GM04504 (cell line): ENCODE measurements at places on chromosomes 7 and 10.

- no peak for DNase-seq
Observed at GRCh38 chr10:131689016-131689415, 211.8 kb upstream of the PPP2R2D start.

GRCh38 chr7:75789361-75789924, 17.4 kb upstream of the CCL26 start:
- no peak for DNase-seq

- no peak for DNase-seq
Observed at GRCh38 chr7:372546-372931, 82.6 kb downstream of the FOXL3 start.

DNA sequence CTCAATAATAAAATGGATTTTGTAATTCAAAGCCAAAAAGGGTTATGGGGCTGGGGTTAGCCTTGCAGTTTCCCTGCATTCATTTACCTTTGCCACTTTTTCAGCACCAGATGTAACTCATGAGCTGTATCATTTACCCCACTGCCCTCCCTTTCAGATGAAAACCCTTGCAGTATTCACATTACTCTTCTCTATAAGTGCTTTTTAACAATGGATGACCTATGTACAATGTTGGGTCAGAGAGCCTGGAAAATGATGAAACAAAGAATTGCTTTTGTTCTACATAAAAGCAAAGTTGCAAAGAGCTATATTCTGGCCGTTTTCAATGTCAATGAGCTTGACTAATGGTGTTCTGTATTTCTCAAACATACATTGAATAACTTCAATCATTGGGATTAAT, 189.7 kb downstream of the TMEM26 start:
- DNase-seq: no peak

GRCh38 chr10:60962946-60963345, 19.0 kb upstream of the RHOBTB1 start:
- no peak for DNase-seq

GRCh38 chr7:5595545-5596045, 172.0 kb upstream of the TNRC18 start:
- peak; percentile 46 for DNase-seq

DNA sequence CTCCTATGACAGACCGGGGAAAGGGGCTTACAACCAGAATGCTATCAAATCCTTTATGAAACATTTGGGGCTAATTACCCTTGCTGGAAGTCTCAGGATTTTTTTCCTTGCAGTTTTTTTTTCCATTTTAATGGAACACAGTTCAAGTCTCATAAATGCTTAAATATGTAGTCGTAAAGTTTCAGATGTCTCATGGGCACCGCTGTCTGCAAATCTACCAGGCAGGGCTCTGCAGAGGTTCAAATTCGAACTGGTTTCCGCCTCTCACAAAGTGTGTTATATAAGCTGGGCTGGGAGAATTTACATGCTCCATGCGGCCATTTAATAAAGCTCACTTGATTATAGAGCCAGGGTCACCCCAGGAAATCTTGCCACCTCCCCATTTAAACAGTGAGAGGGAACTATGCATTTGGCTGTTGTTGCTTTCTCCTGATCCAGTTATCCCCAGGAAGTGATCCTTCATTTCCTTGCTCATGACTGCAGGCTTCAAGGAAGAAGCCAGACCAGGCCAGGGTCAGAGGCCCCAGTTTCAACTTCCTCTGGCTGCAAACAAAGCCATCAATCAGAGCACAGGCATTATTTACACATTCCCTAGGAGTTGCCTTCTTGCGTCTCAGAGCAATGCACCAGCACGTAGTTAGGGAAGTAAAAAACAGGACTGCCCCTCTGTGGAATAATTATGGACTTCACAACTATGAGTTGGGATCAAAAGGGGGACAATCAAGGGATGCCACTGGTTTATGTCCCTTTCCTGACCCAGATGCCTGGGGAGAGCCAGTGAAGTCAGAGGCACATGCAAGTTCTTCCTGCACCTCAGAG, 358.8 kb downstream of the PRPF18 start:
- no peak for DNase-seq

DNA sequence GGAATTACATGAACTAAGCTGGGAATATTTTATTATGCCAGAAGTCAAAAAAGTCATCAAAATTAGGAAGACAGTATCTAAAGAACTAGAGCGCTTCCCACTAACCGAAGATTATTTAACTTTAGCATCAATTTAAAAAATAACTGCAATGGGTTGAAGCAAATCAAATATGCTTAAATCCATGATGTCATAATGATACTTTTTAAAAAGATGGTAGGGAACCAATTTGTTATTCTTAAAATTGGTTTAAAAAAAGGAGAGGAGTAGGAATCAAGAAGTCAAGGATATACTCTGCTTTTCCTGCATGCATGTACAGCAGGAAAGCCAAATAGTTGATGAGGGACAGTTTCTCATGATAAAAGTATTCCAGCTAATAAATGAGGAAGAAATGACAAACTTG, 3.2 kb upstream of the ASAH2 start:
- no peak for DNase-seq

DNA sequence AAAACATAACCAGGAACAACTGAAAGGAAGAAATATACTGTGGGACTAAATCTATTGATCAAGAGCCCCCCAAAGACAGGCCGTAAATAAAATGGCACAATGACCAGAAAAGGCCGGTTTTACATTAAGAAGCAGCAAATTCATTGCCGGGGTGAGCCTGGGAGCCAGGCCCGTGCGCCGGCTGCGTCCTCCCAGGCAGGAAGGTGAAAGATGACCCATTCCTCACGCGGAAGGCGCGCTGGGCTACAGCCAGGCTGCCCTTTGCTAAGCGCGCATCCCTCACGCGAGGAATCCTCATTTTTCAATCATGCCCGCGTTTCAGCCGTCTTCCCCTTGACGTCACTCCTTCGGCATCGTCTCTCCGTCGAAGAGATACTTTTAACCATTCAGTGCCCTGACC, 47.6 kb upstream of the MGMT start:
- no peak for DNase-seq

DNA sequence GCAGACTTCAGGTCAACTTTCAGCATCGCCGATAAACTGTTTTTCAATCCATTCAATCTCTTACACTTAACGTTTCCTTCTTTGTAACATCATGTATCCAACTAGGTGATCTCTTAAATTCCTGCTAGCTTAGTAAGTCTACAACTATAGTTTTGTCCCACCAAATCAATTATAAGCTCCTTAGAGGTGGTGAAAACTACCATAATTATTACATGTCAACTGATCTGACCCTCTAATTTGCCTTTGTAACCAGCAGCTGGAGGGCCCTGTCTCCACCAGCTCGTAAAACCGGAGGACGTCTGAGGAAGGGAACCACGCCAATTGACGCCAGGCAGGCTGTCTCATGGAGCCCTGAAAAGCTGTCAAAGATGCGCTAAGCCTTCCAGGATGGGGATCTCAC, 113.4 kb downstream of the ABCC2 start:
- no peak for DNase-seq

DNA sequence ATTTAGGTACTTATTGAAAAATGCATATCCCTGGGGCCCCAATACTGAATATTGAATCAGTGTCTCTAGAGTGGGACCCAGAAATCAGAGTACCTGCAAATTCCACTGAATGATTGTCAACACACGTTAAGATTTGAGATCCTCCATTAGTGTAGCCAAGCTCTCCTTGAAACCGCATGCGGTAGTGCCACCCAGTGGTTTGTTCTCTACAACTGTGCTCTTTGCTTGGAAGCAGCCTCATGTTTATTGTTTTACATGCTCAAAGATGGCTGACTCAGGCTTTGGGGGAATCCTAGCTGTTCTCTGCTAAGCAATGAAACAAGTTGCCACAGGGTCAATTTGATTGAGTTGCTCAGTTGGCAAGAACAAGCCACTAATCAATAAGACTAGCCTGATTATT, 340.2 kb upstream of the CELF2 start:
- DNase-seq: peak; percentile 28

- DNase-seq: no peak
Observed at GRCh38 chr10:63324495-63324854, 141.3 kb downstream of the JMJD1C start.

DNA sequence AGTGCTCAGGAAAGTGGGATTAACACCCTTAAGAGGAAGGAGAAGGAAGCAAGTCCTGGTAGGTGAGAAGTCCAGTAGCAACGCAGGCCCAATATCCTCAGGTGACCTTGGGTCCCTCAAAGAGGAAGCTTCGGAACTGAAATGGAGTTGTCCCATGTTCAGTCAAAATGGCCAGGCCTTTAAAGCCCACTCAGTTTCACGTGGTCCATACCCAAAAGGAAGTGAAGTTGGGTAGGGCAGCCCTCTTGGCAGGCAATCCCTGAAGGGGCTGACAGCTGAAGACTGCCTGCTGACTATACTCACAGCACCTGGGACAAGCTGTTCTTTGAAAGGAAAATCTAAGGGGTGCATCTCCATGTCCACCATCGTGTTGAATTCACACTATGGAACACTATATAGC, 3.0 kb downstream of the GSAP start:
- no peak for DNase-seq

DNA sequence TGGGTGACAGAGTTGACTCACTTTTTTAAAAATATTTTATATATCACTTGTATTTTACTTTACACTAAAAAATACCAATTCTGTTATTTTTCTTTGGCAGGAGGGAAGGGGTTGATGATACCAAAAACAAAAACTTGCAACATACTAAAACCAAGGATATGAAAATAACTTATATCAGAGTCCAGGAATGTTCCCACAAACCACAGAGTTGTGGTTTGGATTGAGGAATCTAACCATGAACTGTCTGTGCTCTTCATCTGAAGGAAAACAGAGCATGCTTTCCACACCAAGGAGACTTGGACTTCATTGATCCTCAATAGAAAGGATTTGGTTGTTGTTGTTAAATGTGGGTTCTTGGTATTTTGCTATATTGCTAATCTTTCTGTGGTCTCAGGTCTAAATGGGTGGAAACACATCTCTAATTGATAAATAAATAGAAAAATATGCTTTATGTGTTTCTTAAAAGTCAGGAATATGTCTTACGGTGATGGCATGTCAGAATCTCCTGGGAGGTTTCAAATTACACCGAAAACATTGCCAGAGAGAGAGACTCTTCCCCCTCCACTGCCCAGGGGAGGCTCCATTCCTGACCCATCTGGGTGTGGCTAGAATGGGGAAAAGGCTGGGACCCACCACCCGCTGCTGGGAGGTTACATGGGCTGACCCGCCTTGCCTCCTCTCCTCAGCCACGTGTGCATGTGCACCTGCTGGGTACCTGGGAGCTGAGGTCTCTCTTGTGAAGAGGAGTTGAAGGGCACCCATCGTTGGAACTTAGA, 46.9 kb upstream of the STK17A start:
- peak; percentile 78 for DNase-seq

DNA sequence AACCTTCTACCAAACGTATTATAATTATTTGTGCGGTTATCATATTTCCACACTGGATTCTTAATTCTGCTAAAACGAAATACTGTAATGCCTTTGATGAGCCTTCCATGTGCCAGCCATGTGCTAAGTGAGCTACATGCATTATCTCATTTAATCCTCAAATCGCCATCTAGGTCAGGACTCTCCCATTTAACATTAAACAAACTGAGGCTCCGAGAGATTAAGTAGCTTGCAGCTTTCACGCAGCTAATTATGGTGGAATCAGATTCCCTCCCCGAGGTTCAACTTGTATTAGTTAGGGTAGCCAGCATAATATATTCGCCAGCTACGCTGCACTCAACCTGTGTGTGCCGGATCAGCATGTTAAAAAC, 798 bp upstream of the TSPAN33 start:
- no peak for DNase-seq

GRCh38 chr7:52758356-52758755, 277.1 kb upstream of the POM121L12 start:
- DNase-seq: no peak

GRCh38 chr10:3139216-3139910, 33.2 kb downstream of the PITRM1 start:
- DNase-seq: no peak

DNA sequence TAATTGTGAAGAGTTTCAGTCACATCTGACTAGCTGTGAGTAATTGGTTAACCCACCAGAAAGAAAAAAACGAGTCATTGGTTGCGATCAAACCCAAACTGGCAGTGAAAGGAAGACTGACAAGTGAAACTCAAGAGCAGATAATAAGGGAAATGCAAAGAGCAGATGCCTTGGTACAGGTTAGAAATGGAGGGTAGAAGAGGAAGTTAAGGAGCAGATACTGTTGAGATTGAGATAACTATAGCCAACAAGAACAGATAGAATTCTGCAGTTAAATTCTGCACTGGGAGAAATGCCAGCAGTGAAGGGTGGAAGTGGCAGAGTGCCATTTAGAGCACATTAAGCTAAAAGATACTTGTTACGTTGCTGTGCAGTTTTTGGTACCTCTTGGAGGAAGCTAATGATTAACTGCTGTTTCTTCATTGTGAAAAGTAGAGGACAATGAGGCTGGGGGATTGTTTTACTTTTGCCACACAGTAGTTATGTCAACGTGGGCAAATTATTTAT, 65.8 kb downstream of the CDK13 start:
- DNase-seq: peak; percentile 19

DNA sequence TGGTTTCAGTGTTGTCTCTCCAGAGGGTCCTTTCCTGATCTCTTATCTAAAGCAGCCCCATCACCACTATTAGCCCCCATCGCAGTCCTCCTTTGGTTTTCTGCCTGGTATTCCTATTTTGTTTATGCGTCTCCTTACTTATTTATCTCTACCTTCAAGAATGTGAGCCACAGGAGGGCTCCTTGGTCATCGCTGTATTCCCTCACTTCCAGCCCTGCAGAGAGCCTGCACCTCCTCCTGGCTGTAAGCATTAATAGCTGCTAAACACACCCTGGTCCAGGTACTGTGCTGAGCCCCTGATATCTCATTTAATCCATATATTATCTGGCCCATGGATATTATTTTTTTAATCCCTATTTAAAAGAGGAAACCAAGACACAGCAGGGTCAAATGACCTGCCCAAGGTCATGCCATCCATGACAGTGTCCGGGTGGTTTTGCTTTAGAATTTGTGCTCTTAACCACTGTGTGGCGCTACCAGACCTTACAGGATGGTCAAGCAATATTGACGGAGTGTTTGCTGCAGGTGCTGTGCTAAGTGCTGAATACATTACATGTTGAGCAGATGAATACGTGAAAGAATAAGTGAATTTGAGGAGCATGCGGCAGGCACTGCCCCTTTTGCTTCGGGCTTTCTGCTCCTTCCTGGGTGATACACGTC, 227.2 kb downstream of the ADAM12 start:
- no peak for DNase-seq

DNA sequence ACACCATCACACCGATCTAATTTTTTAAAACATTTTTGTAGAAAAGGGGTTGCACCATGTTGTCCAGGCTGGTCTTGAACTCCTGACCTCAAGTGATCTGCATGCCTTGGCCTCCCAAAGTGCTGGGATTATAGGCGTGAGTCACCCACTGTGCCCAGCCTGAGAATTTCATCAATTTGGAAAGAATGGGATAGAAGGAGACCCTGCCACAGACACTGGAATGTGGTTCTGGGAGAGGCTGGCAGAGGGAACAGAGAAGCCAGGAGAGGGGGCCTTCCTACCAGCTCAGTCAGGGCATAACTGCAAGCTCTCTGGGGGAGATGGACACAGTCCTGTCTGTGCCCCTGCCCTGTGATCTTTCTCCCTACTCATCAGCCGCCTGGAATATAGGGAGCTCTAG, 42.1 kb upstream of the MKRN1 start:
- no peak for DNase-seq

GRCh38 chr10:79069325-79070080, 737 bp downstream of the ZMIZ1 start:
- DNase-seq: no peak
